ENCODE measurements at places on chromosomes 5 and 9.

DNA sequence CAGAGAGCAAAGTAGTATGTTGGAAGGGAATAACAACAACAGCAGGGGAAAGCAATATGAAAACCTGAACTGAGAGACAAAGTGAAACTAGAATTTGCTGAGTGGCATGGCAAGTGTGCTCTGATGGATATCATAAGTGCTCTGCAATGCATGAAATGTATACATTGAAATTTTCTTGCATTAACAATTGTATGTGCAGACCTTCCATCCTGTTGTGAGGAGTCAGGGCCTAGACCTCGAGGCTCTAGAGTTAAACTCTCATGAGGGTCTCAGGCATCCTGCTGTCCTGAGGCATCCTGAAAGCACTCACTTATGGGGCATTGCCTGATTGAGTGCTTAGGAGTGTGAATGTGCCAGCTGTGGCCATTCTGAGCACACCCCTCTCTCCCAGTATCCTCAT lies 1.1 kb downstream of the ECM2 start:
- DNase-seq: no peak

- no peak for DNase-seq
Measured at GRCh38 chr9:123656565-123656964, 273.4 kb downstream of the DENND1A start.

- DNase-seq: no peak
Measured at GRCh38 chr5:139708877-139709581, 60.9 kb downstream of the CXXC5 start.

DNA sequence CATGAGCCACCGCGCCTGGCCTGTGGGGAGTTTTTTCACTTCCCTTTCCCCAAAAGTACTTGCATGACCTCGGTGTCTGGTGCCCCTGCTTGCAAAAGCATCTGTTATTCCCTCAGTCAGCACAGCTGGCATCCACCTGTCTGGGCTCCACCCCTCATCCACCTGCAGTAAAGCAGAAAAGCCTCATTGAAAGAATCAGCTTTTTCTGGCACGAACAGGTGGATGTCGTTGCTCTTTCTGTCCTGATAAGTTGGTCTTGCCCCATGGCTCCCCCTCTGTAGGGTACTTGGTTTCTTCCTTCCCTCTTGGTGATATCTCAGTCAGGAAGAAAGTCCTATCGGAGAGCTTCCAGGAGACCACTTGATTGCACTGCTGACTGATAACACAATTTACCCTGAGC lies 37.4 kb downstream of the WWC1 start:
- DNase-seq: no peak

DNA sequence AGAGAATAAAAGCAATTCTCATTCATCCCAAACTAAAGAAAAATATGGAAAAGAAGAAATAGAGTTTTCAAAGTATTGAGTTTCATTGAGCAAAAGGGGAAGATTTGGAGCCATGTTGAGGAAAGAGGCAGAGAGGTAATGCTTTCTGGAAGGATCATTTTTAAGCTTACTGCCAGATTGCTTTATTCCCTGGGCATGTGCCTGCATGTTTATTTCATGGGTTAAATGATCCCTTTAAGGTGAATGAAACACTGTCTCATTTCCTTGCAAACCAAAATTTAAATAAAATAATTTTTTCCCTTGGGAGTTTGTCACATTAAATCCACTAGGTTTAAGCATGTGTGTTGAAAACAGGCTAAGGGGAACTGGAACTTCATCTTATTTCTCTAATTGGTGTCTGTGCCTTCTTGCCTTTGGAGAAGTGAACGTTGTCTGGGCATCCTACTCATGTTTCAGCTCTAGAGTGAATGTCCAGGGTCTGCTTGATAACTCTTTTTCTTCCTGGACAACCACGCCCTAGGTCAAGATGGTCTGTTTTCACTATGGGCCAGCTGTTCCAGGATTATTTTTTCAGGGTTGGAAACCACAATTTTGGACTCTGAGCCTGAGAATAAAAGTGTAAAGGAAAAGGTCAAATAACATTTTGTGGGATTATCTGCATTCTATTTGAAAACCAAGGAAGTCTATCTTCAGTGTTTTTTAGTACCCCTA lies 114.1 kb upstream of the ELL2 start:
- DNase-seq: no peak

DNA sequence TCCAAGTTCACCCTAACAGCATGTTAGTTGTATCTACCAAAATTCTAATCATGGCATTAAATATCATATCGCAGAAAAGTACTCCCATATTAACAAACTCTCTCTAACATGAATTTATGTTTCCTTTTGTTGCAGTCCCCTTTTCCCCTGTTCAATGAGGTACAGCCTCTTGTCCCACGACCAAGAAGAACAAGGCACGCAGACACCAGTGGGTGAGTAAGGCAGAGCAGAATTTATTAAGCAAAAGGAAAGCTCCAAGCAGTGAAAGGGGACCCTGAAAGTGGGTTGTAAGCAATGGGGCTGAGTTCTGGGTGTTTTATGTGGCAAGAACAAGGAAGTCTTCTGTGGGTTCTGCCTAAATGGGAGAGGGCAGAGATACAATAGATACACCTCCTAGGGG lies 183.5 kb downstream of the LURAP1L start:
- DNase-seq: no peak

DNA sequence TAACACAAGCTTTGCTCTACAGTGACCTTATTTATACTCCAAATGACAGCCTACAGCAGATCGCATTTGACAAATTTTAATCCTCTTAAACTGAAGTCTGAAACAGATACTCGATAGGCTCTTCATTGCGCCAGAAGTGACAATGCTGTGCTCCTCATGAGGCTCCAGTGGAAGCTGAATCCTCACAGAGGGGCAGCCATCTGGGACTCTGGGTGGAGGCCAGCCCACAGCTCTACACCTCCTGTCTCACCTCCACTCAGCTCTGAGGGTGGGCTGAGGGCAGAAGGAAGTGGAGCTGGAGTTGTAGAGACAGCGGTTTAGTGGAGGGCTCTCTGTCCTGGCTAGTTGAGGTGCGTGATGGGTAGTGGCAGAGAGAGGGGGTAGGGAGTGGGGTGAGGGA lies 283.3 kb upstream of the ANKRD55 start:
- no peak for DNase-seq

- DNase-seq: no peak
Measured at GRCh38 chr9:89766991-89767390, 162.2 kb downstream of the GADD45G start.

DNA sequence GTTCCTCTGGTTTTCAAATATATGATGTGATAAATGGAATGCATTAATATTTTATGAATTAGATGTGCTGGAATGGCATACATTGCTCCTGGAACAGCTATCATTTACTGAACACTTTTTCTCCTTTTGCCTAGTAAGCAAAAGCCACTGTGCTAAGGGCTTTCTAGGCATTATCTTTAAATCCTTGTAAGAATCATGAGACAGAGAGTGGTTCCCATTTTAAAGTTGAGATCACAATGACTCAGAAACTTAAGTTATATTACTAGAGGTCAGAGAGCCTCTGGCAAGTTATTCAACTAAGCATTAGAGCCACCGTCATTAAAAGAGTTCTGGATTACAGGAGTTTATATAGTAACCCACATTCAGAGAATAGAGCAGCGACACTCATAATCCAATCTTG lies 26.7 kb upstream of the FSD1L start:
- DNase-seq: no peak

DNA sequence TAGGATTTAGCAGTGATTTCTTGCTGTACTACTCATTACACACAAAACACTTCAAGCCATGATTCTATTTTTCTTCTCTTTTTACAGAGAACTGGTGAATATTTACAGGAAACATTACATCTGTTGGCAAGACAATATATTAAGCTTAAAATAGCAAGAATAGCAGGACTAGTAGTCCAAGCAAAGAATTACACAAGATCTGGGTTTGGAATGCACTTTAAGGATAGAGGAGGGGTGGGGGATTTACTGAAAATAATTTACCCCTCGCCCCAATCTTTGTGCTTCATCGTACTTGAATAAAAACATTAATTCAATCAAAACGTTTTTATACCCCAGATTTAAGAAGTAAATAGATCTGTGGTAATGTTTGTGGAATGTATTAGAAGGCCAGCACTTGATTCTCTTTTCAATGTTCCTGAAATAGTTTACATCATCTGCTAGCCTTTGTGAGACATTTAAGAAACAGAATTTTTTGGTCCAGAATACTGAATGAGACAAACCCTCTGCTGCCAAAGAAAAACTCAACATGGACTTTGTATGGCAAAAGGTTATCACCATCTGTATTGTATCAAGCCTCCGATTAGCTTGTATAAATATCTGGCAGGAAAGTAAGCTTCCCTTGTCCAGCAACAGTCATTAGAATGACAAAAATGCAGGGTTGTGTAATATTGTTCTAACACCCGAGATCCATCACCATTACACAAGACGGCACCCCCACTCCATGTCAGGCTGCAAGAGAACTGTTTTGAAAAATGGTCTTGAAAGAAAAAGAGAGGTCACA lies 23.8 kb downstream of the SVEP1 start:
- no peak for DNase-seq

- DNase-seq: no peak
Measured at GRCh38 chr9:18018221-18018620, 439.4 kb downstream of the SH3GL2 start.

DNA sequence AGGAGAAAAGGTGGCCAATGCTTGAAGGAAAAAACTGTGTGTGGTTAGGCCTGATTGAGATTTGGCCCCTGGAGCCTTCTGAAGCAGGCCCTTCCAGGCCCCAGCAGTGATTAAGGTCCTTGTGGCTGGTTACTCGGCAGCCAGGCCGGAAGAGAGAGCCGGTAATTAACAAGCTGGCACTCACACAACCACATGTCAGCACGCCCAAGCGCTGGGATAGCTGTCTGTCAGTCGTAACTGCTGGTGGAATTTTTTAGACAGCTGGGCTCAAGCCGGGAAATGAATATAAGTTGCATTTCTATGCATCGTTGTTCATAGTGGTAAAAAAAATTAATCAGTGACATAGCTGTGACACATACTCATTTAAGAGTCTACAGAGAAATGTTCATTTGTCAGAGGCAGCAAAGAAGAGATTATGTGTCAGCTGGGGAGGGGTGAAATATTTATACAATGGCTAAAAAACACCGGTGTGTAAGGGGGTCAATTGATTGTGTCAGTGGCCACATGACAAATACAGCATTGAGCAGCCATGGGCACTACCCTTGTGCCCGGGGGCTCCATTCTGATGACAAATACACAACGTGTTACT lies 13.7 kb upstream of the ARAP3 start:
- no peak for DNase-seq

- no peak for DNase-seq
Measured at GRCh38 chr5:9239626-9240025, 306.2 kb downstream of the SEMA5A start.

DNA sequence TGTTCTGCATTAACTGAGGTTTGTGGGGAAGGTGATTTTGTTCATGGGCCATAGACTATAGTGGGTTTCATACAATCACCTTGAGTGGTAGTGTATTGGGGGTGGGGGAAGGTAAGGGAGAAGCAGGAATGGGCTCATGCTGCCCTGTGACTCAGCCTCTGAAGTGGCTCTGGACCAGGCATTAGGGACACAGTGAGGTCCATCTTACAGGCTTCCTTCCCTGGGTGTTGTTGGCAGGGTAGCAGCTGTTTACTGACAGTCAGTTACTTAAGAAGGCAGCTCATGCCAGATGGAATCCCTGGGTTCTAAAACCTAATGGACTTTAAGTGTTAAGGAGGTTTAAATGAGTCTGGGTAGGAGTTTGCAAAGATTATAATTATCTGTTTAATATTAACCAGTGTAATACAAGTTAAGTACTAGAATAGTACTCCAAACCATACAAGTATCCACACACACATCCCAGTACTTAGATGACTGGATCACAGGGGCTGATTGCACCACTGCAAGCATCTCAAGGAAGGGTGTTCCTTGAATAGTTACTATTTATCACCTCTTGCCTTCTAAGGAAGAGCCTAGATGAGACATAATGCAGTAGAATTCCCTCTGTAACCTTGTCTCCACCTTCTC lies 59.3 kb downstream of the CAST start:
- DNase-seq: no peak

DNA sequence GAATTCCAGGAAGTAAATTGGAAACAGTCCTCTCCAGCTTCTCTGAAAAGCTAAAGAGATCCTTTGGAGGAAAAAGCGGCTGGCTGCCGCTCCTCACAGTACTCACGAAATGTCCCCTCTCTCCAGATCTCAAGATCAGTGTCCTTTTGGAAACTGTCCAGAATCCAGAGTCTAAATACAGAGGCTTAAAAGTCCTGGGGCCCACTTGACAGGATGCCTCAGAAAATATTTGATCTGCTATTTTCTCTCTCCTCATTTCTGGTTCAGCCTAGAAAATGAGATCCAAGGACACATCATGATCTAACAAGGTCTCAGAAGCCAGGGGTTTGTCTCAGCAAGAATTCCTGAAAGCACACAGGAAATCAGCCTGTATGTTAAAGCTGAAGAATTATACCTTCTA lies 7.2 kb downstream of the C1QTNF2 start:
- DNase-seq: no peak

DNA sequence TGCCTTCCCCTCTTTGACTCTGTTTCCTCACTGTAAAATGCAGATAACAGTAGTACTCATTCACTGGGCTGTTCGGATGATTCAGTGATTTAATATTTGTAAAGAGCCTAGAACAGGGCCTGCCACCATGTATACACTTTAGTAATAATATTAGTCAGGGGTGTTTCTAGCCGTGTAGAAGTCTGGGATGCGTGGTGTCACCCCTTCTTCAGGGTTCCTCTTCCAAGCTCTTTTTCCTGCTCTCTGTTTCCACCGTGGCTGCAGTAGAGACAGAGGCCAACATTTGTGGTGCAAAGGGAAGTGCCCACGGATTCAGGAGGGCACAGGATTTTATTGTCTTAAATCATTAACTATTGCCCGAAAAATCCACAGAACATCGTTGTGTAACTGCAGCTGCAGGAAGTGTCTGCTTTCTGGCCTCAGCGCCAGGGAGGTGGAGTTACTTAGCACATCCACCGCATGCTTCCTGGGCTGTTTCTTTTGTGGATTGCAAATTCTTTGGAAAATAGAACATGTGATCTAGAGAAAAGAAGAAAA lies 61.7 kb downstream of the TRIO start:
- DNase-seq: no peak

Data from stimulated activated CD4-positive, alpha-beta T cell treated with anti-CD3 and anti-CD28 coated beads, TNF-alpha, amount 100 ng/mL, for 1 hour (primary cell).